ENCODE measurements at places on chromosomes 12 and 14.

DNA sequence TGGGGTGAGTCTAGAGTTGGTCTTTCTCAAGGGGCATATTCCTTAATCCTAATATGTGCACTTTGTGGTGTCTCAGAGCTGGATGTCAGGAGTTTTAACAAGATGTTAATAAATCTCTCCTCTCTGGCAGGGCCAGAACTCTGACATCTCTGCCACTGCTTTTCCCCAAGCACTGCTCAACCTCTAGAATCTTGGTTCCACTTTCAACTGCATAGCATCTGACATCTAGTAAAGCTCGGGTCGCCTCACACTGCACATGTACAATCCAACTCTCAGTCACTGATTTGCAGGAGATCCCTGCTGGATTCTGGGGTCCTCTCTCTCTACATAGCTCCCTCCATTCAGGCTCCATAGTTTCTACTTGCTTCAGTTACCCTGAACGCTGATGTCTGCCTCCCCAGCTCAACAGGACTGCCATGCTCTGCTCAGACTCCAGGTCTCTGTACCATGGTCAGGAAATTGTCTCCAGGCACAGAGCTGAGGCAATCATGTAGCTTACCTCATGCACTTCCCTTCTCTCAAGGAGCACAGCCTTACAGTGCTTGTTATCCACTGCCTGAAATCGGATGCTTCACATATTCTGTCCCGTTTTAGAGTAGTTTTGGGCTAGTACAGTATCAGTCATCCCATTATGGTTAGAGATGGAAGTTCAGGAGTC, 1.6 kb downstream of the PTCSC3 start:
- no peak for DNase-seq

DNA sequence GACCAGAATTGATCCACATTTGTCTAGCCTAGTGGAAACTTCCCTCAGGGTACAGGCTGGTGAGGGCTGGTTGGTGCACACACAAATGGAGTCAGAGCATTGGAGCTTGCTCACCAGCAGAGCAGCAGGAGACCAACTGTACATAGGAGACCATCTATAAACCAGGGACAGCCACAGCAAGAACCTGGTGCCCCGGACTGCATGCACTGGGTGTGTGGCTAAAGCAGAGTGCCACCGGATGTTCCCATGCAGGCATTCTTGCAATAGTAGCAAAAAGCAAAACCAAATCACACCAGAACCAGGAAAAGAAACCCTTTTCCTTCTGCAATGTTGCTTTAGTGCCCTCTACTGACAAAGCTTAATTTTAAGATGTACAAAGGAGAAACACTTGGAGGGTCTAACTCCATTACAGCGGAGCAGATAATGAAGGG, 136.4 kb downstream of the MDGA2 start:
- DNase-seq = no peak

DNA sequence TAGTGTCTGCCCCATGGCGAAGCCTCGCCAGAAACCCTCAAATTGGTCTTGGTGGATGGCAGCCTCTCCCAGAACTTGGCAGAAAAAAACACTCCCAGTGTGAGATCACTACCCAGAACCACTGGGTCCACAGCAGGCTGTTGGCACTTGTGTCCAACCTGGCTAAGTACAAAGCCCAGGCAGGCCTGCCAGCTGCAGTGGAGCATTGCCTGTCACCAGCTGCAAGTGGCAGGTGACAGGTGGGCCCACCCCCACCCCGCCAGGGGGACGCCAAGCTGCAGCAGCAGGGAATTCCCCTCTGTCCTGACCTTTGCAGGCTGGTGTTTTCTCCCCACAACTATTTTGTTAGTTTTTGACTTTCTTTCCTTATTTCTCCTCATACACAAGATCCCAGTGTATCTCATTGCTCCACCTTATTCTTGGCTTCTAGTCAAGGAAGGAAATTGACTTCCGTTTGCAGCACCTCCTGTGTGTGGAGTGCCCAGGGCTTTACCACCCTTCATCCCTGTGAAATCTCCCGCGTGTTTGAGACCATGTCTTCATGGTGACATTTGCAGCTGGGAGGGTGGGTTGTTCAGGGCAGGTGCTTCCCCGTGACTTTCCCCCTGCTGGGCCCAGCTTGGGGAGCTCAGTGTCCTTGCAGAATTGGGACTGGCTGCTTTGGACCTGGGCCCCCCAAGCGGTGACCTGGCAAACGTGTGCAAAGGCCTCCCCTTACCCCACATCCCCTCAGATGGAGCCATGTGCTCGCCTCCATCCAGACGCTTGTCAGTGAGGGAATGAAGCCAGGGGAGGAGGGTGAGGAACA, 73.8 kb upstream of the RIN3 start:
- DNase-seq = no peak

DNA sequence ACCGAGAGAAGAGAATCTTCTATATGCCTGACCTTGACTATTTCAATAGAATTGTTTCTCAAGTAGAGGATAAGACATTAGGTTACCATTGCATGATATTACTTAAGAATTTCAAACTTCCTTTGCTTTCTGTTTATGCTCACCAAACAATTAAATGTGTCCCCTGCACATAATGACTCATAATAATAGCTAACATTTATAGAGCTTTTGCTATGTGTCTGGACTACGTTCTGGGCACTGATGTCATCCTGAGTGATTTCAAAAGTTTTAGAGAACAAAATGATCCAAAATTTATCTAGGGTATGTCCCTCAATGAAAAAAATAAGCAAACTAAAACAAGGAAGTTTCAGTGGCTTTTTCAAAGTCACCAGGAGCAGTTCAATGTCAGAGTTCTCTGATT, 38.8 kb downstream of the SLC15A5 start:
- no peak for DNase-seq
